ENCODE measurements at places on chromosomes 2 and 18.
A peak's percentile ranks its signal among the peaks of the same experiment; 100 is the strongest.

DNA sequence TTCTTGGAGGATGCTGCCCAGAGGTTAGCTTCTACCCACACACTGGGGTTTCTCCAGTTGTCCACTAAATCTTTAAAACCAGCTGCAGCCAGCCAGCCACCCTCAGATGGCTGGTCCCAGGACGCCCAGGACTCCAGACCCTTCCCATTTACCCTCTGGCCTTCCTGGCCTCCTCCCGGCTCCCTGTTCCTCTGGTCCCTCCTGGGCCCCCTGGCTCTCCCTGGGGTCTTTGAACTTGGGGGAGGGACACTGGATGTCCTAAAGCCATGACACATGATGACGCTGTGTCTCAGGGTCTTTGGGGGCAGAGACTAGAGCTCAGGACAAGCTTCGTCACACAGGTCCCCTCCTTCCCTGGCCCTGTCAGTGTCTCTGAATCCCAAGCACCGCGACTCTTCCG, 201.1 kb upstream of the HDAC4 start:
- no peak for DNase-seq

- no peak for DNase-seq
Measured at GRCh38 chr2:146317959-146318358, 1526.9 kb upstream of the ACVR2A start.

GRCh38 chr2:5839550-5839949, 147.4 kb downstream of the SOX11 start:
- DNase-seq, result no peak

DNA sequence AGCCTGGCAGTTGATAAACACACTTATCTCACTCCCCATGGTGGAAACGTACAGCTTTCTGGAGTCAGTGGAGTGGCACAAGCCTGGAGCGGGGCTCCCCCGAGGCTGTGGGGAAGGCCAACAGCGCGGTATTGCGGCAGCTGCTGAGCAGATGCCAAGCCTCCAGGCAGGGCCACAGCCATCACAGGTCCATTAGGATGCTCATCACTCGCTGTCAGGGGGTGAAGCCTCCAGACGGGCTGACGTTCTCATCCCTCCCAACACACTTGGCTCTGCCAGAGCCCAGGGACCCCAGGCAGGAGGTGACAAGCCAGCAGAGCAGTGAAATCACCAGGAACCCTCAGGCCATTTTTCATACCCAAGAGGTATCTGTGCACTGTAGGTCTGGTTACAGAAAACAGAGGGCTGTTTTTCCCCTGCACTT, 529.2 kb upstream of the KLHL29 start:
- no peak for DNase-seq

GRCh38 chr2:198162276-198162675, 357.9 kb downstream of the PLCL1 start:
- DNase-seq, result no peak

- peak; percentile 78 for DNase-seq
Measured at GRCh38 chr2:121489284-121489683, 41.4 kb upstream of the RNU4ATAC start.

GRCh38 chr2:236565879-236566402, 3.7 kb upstream of the ACKR3 start:
- DNase-seq, result no peak

DNA sequence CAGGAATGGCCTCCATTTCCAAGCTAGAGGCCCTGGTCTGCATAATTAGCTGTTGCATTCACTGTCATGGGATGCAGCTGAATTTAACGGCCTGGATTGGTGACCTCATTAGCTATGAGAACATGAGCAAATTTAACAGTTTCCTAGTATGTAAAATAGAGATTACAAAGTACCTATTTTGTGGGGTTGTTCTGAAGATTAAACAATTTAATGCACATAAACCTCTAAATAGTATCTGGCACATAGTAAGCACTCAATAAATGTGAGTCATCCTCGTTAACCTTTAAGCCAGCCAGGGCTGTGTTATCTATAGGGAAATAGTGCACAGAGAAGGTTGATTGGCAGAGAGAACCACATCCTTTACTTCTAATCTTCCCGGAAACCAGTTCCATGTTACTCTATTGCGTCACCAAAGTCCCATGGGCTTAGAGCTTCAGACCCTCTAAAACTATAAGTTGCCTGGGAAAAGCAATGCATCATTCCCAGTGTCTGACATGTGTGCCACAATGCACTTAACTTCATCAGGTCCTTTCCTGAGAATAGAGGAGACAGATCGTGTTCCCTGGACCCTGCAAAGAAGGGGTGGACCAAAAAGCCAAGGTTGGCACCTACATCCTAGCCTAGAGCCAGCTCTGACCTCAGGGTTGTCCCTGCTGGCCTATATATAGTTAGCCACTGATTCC, 196.5 kb downstream of the LNPK start:
- peak; percentile 66 for DNase-seq

DNA sequence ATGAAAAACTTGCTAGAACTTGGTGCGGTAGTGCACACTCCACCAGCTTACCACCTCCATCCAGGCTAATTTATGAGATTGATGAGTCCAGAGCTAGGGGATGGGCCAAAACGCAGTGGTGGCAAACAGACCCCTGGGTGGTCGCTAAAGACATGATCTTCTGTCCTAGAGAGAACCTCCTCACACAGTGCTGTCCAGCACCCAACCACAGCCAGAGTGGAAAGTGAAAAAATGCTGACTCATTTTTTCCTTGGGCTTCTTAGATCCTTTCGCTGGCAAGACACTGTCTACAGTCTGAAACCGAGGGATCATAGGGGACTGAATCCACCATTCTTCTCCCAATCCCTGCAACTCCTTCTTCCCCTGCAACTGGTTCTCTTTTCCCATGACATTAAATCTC, 4.1 kb downstream of the ANTXR1 start:
- no peak for DNase-seq

- DNase-seq, result peak; percentile 67
Measured at GRCh38 chr2:138090330-138090729, 126.1 kb downstream of the HNMT start.

DNA sequence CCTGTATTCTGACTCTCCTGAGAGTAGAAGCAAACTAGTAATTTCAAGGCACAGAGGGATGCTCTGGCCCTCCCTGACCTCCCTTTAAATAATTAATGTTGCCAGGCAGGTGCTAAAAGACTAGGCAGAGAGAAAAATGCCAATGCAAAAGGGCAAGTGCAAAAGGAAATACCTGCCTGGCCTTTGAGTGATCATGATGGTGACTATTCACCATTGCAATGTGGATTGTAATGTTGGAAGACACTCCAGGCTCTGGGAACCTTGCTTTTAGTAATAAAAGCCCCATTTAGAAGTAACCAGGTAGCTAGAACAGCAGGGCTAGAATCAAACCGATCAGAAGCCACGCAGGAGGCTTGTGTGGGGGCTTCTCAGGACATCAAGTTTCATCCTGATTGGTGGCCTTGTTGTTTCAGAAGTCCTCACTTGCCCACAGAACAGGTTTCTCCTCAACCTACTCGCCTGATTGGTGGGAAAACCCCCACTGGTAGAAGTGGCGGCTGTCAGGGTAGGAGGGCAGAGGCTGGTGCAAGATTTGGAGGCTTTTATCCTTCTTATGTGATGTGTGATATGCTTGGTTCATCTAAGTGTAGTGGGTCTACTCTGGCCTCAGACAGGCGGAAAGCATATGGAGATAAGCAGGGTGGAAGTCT, 16.0 kb upstream of the CHRNA1 start:
- no peak for DNase-seq

DNA sequence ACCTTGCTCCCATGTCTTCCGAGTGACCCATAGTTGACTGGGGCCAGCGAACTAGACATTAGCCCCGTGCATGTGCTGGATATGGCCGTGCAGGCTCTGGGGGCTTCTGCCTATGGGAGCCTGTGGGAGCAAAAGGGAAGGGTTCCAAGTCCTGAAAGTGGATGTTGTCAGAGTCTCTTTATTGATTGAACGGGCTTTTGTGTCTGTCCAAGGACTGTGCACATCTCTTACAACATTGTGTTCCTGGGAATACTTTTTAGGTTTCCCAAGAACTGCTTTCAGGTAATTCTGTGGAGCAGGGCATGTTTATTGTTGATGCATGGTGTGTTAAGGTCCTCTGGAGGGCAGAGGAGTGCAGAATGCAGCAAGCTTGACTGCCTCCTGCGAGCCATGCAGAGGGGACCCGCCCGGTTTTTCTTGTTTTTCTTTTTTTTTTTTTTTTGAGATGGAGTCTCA, 5.0 kb downstream of the RNF144A start:
- DNase-seq, result peak; percentile 29

DNA sequence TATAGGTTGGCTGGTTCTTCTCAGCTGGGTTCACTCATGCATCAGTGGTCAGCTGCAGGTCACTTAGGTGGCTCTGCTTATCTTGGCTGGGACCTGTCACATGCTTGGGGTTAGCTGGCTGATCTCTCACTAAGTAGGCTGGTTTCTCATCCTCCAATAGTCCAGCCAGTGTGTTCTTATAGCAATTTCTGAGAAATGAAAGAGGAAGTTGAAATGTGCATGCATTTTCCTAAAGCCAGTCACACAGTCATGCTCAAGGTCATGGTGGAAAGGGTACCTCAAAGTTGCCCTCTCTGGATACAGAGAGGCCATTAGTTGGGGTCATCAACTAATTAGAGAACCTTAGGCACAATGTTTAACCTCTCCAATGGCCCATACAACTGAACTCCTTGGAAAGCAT, 64.4 kb downstream of the KLHL29 start:
- DNase-seq, result no peak

DNA sequence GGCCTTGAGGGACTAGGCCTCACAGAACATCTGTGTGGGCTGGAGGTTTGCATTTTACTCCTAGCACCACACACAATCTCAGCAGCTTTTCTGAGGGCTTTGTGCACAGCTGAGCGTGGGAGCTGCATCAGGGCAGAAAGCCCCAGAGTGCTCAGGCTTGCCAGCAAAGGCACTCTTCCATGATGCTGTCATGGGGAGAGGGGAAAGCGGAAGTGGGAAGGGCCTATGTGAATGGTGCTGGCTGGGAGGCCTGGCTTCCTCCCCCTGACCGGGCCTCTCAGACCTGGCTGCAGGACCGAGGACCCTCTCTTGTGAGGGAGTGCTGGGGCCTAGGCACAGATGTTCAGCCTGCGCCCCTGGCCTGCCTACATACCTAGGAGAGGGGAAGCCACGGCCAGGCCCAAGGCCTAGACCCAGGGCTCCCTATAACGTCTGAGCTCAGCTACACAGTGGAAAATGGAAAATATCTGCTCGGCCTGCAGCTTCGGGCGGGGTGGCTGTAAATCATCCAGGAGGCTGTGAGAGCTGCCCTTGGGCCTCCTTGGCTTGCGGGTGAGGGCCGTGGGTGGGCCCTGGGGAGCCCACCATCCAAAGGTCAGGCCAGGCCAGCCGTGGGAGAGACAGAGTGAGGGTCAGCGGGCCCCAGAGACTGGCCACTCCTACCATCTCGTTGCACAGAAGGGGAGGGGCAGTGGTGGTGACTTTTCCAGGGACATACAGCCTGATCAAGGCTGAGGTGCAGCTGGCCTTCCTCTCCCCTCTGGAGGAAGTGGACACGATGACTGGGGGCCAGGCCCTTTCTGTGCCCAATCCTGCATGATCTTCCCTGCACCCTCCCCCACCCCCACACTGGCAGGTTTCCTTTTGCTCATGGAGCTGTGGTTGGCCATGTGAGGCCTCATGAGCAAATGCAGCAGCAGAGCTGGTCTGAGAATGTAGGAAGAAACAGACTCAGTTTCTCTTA, 22.8 kb downstream of the GLI2 start:
- DNase-seq, result no peak

- no peak for DNase-seq
Measured at GRCh38 chr2:61410185-61410584, 60.7 kb downstream of the USP34 start.

GRCh38 chr2:124485659-124486058, 460.6 kb downstream of the CNTNAP5 start:
- peak; percentile 8 for DNase-seq

DNA sequence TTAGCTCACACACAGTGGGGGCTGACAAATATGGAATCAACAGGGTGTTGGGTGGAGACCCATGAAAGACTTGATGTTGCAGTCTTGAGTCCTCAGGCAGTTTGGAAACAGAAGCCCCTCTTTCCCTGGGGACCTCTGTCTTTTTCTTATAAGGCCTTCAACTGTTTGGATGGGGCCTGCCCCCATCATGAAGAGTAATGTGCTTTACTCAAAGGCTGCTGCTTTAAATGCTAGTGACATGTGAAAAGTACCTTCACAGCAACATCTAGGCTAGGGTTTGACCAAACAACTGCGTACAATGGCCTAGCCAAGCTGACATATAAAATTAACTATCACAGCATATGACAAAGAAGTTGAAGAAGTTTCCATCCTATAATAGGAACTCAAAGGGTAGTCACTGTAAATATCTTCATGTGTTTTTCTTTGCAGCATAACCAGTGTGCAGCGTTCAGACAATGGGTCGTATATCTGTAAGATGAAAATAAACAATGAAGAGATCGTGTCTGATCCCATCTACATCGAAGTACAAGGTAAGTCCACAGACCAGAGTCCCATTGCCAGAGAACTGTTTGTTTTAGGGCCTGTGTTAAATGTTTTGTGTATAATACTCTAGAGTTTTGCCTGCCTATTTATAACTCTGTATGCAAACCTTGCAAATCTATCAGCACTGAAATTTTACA, 46.3 kb downstream of the MERTK start:
- no peak for DNase-seq

- no peak for DNase-seq
Measured at GRCh38 chr2:236517251-236518031, 52.2 kb upstream of the ACKR3 start.

- DNase-seq, result no peak
Measured at GRCh38 chr18:78739882-78740677, 239.5 kb upstream of the SALL3 start.

DNA sequence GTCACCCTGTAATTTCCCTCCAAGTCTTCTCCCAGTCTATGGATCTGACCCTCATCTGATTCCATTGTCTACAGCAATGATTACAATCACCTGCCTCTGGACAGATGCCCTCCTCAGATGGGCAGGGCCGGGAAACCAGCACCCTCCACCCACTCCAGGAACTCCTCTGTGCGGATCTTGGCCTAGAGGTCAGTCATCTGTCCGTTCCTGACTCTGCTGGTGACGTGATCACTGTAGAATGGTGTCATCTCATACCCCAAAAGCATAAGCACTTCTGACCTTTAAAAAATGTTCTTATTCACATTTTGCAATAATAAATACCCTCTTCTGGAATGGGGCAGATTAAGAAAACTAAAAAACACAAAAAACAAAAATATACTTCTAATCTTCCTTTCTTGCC, 29.5 kb upstream of the BZW1 start:
- DNase-seq, result no peak

GRCh38 chr2:148842050-148842449, 33.0 kb upstream of the KIF5C start:
- DNase-seq, result no peak

DNA sequence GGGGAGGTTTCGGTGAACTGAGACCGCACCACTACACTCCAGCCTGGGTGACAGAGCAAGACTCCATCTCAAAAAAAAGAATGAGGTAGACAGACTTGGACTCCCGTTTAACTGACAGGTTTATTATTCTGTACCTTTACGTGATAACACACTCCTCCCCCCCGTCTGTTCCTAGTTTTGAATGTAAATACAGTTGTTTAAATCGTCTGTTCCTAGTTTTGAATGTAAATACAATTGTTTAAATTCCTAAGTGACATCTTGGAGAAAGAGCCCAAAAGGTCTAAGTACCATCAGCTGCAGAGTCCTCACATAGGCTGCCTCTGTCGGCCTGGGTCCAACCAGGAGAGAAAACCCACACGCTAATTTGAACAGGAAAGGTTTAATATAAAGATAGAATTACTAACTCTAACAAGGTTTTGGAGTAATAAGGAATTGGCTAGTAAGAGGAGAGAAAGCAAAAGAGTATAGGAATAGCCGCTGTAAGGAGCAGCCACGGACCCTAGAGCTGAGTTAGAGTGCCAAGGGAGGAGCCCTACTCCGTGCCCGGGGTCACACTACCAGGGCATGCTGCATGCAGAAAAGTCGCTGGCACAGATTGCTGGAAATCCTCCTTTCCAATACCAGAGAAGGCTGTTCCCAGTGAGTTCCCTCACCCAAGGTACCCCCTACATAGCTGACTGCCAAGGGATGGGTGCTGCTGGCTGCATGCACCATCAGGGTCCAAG, 83.5 kb upstream of the RANBP2 start:
- DNase-seq, result no peak
